ENCODE measurements at places on chromosomes 1 and 21.
A peak's percentile ranks its signal among the peaks of the same experiment; 100 is the strongest.

DNA sequence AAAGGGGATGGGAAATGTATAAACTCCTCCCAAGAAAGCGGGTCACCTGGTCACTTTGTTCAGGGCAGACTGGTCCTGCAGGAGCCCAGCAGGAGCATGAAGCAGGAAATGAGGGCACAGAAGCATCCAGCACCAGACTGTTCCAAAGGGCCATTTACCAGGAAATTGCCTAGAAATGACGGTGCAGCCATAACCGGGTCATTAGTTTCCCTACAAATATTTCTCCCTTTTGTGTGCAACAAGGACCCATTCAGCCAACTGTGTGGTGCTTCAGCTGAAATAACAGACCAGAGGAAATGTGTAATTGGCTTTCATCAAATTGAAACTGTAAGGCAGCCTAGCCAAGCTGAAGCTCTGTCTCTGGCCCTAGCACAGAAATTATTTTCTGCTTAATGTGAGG is 7.6 kb upstream of the CTTNBP2NL start:
- DNase-seq: no peak

GRCh38 chr1:87812871-87813577 is 484.3 kb downstream of the LMO4 start:
- DNase-seq: no peak

- DNase-seq: no peak
These were observed 45.8 kb downstream of the FOXD2 start for GRCh38 chr1:47483651-47484050.

DNA sequence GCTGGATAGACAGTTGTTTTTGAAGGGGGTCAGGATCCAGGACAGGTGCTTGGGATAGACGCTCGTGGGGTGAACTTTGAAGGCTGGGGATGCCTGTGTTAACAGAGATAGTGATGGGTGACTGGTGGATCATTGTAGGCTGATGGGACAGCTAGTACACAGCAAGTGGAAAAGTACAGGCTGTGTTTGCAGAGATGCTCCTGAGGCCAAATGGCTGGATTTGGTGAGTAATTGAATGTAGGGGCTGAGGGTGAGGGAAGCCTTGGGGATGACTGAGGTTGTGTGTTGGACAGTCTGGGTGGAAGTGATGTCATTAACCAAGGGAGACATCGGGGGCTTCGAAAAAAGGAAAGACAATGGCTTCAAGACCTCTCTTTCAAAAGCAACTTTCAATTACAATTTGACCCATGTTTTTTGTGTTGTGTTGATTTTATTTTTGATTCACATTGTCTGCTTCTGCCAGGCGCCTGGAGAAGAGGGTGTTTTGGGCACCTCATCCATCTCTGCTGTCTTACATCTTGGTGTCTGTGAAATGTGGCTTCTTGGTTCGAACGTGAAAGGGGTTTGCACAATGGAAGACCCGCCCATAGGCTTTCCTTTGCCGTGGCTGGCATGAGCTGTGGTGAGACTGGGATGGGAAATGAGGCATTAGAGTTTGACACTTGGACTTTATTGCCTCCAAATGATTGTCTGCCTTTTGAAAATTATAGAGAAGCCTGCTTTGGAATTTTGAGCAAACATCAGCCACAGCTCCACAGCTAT is 147.5 kb downstream of the FOXD2 start:
- no peak for DNase-seq

- DNase-seq: no peak
These were observed 20.2 kb upstream of the LSM10 start for GRCh38 chr1:36417931-36418330.

GRCh38 chr1:36199934-36200741 is 24.1 kb upstream of the THRAP3 start:
- no peak for DNase-seq

GRCh38 chr1:204213668-204214662 is at the start of gene GOLT1A:
GOLT1A (minus strand) TSS chr1:204213988; CDS start chr1:204213906, 82 bp downstream.
- DNase-seq: peak; percentile 13

GRCh38 chr1:211495584-211495983 is 3.6 kb upstream of the RD3 start:
- no peak for DNase-seq

GRCh38 chr1:26838474-26839338 is 12.2 kb downstream of the ZDHHC18 start:
- no peak for DNase-seq

- DNase-seq: no peak
These were observed 68.0 kb upstream of the AKT3 start for GRCh38 chr1:243917863-243918565.

GRCh38 chr1:93522721-93523120 is 74.8 kb downstream of the FNBP1L start:
- DNase-seq: no peak

- DNase-seq: no peak
These were observed 225.4 kb downstream of the TRABD2B start for GRCh38 chr1:47771751-47772150.

DNA sequence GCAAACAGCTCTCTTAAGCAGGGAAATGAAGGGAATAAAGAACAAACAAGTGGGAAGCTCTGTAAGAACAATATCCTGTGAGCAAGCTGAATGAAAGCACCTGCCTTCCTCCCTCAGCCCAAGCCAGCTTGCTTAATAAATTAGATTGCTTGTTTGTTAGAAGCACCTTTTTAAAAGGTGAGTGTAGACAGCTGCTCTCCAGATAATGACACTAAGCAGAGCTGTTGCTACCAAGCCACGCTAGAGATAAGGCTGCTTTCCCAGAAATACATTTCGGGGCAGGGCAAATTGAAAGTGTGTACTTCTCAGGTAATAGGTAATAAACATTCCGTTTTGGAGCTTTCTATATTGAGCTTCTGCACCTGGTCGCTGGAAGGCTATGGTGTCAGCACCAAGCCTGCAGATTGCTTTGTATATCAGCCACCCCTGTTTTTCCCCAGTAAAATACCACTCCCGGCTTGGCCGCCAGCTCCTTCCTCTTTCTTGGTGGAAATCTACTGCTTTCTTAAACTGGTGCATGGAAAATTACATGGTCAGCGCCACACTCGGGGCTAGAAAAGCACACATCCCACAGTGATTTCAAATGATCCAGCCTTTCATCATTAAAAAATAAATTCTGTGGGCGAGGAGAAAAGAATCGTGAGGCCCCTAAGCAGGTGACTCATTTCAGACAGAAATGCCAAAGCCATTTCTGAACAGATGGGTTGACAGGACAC is 151.3 kb downstream of the ETS2 start:
- DNase-seq: no peak

Data from stimulated activated CD8-positive, alpha-beta memory T cell treated with anti-CD3 and anti-CD28 coated beads, Interleukin-2, amount 100 ng/mL, for 1 hour (primary cell).